ENCODE measurements at places on chromosomes 12 and 14.
A peak's percentile ranks its signal among the peaks of the same experiment; 100 is the strongest.

DNA sequence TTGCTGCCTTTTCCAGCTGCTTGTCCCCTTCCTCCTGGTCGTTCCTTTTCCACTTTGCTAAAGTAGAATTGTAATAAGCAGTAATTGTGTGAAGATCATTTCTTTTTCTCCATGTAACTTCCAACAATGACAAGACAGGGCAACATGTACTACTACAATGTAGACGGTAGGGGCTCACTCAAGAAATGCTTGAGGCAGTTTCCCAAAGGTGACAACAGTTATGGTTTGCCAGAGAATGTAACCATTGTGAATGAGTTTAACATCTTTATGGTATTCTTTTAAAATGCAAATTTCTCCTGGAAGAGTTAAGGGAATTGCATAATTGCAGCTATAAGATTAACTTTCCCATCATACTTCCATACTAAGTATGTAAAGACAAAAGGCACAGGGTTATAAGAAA lies 23.8 kb upstream of the PHLDA1 start:
- no peak for DNase-seq

- DNase-seq = no peak
Measured at GRCh38 chr12:103392722-103393121, 103.0 kb downstream of the C12orf42 start.

DNA sequence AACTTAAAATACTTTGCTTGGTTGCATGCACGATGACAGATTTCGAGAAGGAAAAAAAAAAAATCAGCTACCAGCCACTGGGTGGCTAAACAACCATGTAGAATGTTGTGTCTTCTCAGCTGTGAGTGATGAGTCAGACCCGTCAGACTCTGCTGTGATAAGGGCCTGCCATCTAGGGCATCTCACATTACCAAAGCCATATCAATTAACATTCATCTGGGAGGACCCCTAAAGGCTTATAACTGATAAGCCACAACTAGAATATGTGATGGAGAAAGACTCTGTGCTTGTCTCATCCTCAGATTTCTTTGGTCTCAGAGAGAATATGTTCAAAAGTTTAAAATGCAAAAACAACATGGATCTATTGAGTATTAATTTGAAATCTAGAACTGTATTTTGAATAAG lies 111.5 kb downstream of the PAX9 start:
- DNase-seq = no peak

DNA sequence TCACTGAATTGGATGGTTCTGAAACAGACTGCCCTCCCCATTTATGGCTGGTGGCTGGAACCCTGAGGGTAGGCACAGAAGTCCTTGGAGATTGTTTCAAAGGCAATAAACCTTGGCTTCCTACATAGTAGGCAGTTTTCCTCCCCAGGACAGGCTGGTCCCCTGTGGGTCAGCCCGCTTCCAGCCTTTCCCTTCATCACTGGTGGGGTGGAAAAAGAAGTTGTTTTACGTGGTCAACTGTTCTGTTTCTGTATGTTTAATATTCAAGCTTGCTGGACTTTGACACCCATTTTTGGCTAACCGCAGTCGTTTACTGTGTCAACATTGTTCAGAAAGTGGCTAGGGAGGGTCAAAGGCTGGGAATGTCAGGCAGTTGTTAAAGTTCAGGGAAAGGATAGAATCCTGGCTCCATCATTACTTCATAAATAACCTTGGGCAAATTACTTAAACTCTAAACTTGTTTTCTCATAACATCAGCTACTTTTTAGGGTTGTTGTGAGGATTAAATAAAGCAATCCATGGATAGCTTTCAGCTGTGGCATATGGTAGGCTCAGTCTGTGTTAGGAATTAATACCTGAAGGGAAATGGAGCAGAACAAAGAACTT lies 2.4 kb downstream of the KLHDC2 start:
- peak; percentile 29 for DNase-seq

- no peak for DNase-seq
Measured at GRCh38 chr12:25236626-25237025, 14.1 kb downstream of the KRAS start.

- no peak for DNase-seq
Measured at GRCh38 chr14:104431929-104432541, 147.5 kb upstream of the C14orf180 start.

DNA sequence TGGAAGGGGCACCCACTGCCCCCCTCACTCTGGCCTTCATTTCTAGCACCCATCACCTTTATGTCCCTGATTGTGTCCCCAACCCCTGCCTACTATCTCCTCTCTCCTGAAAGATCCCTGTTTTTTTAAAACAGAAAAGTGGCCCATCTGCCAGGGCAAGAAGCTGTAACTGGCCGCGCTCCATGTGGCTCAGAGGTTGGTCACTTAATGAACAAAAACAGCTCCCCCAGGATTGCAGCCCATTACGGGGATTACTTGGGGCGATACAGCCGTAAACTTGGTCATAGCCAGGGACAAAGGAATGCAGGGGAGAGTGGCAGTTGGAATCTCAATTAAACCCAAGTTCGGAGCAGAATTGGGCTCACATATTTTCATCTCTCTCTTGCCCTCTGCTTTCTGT lies 34.8 kb upstream of the VSX2 start:
- DNase-seq = no peak

- no peak for DNase-seq
Measured at GRCh38 chr14:32403021-32403420, 73.9 kb downstream of the AKAP6 start.

DNA sequence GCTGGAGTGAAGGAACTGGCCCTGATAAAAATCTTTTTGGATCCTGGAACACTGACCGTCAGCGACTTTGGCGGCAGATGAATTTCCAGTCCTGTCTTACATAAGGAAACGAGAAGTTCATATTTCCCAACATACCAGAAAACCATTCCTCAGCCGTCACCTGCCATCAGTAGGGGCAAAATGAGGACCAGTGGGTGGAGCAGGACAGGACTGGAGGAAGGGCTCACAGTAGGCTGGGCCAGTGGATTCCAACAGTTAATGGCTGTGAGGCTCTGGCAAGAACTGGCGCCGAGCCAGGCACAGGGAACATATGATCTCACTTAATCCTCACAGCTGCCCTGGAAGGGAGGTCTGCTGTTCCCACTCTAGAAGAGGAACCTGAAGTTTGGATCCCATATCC lies 67.2 kb upstream of the FAM181A start:
- DNase-seq = no peak

DNA sequence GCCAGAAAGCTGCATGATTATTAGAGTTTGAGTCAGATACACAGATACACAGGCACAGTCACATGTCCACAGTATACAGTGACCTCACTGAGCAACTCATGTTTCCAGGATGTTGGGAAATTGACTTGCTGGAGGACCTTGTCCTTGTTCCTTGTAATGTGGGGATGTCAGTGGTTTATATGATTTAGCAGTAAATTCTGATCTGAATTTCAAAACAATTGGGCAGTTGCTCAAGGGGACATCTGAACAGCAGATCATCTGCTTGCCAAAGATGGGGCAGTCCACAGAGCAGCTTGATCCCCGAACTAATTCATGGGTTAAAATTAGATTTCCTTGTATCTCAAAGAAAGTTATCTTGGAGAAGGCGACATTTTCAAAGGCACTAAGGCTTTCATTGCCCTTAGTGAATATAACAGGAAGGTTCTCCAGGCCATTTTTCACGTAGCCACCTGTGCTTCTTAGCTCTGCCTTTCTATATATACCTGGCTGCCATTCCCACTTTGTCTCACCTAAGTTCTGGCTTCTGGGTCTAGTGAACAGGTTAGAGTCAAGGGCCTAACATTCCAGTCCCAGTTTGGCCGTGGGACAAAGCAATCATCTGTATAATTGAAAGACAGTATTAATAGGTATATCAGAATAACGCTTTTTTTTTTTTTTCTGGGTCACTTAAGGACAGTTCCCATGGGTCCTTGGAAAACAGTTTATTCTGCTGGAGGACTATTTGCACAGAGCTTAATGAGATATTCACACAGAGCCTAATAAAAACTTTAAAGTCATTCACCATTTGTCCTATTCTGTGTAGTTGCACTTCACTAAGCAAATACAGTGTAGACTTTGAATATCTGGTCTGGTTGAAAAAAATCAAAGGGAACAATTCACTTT lies 64.9 kb upstream of the STRN3 start:
- DNase-seq = peak; percentile 56

DNA sequence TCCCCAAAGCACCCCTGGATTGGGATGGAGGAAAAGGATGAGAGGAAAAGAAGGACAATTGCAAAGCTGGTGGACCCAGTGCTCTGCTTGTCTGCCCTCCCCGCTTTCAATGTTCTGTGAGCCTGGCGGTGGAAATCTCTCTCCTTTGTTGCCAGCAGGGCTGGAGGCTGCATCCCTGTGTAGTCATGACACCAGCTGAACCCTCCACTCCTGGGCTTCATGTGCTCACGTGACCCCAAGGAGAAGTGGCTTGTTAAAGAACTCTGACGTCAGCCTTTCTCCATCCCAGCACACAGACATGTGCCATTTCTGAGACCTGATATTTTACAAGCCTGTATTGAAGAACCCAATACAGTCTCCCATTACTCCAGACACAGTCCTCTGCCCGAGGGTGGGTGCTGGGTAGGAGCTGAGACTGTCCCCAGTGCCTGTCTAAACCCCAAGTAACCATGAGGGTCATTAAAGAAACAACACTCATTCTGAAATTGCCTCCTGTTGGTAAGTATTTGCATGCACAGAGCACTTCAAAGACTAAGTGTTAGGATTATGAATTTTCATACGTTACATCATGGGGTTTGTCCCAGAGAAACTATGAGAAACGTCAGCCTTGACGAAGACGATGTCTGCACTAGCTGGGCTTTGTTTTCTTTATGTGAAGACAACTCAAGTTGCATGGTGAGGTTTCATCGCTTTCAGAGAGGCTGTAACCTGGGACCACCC lies 21.7 kb downstream of the GALNT16 start:
- DNase-seq = no peak

- no peak for DNase-seq
Measured at GRCh38 chr12:4813741-4814140, 93.5 kb downstream of the GALNT8 start.

DNA sequence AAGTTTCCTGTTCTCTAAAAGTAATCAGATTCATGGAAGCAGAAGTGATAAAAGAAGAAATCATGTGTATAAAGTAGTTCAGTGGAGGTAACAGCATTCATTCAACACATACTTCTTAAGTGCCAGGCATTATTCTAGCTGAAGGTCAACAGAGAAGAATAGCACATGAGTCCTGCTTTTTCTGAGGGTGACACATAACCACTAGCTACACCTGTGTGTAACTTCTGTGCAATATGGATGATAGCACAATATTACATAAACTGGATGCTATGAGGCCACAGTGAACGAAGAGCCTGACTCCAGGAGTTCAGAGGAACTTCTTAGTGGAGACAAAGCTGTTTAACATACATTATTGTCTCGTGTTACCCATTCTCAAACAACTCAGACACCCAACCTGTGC lies 114.3 kb upstream of the PCED1B start:
- DNase-seq = no peak

DNA sequence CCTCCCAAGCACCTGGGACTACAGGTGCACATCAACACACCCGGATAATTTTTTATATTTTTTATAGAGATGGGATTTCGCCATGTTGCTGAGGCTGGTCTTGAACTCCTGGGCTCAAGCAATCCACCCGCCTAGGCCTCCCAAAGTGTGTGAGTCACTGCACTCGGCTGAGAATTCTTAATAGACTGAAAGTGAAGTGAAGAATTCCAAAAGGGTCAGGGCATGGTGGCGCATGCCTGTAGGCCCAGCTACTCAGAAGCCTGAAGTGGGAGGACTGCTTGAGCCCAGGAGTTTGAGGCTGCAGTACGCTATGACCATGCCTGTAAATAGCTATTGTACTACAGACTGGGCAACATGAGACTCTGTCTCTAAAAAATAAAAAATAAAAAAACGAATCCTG lies 43.7 kb downstream of the TCHP start:
- no peak for DNase-seq

DNA sequence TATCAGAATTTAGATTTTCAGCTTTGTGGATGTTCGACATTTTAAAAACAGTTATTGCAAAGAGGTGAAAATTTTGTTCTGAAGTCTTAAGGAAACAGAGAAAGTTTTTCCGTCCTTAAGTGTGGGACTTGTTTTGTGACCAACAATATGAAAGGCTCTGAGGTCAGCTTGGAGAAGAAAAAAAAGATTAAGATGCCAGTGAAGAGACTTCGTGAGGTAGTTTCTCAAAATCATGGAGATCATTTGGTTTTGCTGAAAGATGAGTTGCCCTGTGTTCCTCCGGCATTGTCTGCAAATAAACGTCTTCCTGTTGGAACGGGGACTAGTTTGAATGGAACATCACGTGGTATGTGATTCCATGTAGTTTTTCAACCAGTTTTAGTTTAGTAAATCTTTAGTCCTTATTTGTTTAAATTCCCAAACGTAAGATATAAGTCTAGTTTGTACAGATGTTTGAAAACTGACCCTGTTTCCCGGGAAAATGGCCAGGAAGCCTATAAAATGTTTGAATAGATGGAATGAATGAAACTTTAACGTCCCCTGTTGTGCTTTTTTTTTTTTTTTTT lies 682 bp downstream of the KIAA0586 start:
- DNase-seq = peak; percentile 12

- no peak for DNase-seq
Measured at GRCh38 chr12:12201274-12201758, 65.5 kb downstream of the LRP6 start.

GRCh38 chr12:39278426-39278825 lies 164.5 kb downstream of the KIF21A start:
- no peak for DNase-seq

DNA sequence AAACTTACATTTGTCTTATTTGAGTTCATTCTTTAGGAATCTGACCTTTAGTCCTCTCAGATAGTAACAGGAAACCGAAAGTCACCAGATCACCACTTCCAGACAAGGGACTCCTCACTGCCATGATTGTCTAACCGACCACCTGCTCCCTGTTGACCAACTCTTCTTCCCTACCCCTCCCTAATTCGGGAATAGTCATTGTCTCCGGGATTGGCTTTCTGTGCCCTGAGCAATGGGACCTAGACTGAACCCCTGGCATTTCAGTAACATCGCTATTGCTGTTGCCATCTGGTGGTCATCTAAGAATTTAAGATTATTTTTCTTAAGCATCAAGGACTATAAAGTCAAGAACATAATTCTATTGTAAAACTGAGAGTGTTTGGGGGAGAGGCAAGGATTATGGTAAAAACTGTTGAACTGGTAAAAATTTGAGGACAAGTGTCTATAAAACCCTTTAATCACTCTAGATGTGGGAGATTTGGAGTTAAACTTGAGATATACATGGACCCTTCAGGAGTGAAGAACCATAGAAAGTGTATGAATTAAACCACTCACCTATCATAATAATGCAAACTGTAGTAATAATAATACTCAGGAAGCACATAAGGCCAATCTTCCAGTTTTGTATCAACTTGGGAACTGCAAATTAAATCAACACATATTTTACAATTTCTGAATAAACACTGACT lies 6.3 kb downstream of the CLEC2A start:
- no peak for DNase-seq

- no peak for DNase-seq
Measured at GRCh38 chr14:54117396-54117795, 160.8 kb upstream of the BMP4 start.
